Gastroesophageal sphincter (tissue), 4 donors: ENCODE measurements at places on chromosomes 2 and 18. TPM values are rescaled to one million over a fixed set of nuclear protein-coding genes. Genes with fewer than 3 reads are reported as not detected.

Gene INPP4A
- total RNA-seq, result 45.1 TPM

GRCh38 chr18:50656841-50657470 is 97.1 kb downstream of the MAPK4 start:
- ATAC-seq, result no peak

GRCh38 chr18:63131106-63131958 is 188.2 kb downstream of the BCL2 start:
- ATAC-seq, result peak; percentile 44

DNA sequence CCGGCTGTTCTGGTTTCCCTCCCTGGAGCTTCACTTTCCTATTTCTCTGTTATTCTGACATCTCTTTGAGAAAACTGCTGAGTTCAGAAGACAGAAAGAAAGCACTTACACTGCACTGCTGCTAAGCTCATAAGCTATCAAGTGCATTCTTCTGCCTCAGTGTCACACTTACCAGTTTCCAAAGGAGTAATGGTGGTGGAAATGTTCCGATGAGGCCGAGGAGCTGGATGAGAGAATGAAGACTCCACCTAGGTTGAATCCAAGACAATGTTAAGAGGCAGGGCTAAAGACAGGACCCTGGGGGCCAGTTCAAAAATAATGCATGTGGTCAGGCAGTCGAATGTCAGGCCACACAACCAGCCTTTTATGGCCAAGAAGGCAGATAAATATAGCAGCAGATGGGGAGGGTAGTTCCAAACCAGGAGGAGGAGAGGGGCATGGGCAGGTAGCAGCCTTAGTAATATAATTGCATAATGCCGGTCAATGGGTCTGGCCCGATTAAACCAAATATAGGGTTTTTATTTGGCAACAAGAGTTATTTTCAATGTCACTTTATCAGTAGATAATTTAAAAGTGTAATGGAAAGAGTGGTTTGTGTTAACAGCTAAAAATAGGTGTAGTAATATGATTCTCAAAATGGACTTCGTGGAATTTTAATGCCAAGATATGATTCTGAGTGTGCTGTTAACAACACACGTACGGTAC is at the start of gene MYOM1:
Gene MYOM1, minus strand, starts transcription at position 338 of the 705 bp plus-strand sequence. CDS start 4,745 bp downstream, outside the sequence.
- ATAC-seq, result peak; percentile 37

DNA sequence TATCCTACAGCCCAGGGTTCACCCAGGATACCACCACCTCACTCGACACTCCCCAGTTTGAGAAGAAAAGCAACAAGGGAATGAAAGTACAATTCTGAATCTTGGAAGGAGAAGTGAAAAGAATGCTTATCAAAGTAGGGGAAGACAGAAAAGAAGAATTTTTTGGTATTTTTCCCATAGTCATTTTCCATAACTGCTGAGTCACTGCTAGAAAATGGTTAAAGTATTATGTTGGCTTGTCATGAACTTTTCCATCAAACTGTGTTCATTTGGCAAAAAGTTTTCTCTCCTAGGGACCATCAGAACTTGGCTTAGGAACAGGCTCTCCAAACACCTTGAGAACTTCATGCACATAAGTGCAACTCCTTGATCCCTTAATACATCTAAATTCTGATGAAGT is 192.0 kb downstream of the BCL11A start:
- ATAC-seq, result no peak

Gene GLI2
- total RNA-seq, result 6.3 TPM

Gene CPSF3
- 26.4 TPM for total RNA-seq

Gene UPP2
- not detected for total RNA-seq

GRCh38 chr2:36740061-36740460 is 43.6 kb downstream of the VIT start:
- no peak for ATAC-seq

DNA sequence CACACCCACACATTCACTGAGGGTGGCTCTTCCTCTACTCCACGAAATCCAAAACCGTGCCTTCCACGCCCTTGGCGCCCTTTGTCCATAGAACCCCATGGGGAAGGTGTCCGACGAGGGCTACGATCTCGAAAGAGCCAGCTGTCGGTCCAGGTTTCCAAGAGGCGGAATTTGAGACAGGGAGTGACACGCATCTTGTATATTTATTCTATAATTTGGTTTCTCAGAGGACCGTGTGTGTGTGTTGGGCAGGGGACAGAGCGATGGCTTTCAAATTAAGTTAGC is 726 bp downstream of the C2orf69 start:
- no peak for ATAC-seq

Gene SAG
- not detected for total RNA-seq

Gene FASTKD2
- total RNA-seq, result 30.1 TPM

Gene TMEM163
- 2.5 TPM for total RNA-seq

Gene FKBP1B
- 5.3 TPM for total RNA-seq

DNA sequence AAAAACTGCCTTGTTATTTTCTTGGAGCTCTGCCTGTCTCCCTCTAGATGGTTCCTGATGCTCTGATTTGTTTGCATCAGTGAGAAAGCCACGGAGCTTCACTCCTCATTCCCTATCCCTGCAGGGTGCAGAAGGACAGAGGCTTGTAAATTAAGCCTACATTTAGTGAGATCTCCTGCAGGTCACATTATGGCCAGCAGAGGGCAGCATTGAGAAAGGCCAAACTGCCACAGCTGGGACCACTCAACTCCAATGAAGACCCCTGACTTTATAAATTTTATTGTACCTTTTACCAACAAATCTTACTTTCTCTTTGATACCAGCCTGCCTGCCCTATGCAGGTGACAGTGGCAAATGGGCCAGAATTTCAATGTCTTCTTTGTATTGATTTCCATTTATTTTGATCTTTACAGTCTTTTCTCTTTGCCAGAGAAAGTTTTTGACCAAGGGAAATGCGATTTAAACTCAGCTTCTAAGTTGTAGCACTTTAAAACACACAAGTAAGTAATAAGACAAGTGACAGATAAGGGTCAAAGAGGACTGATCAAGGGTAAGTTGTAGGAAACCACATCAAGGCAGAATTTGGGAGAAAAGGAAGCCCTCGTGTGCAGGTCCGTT is 1029.1 kb upstream of the KLHL29 start:
- no peak for ATAC-seq

Gene ZRANB3
- total RNA-seq, result 1.5 TPM
